ENCODE measurements at places on chromosomes 12 and 14.

GRCh38 chr14:24398293-24398652, 530 bp upstream of the NYNRIN start:
- DNase-seq: no peak

DNA sequence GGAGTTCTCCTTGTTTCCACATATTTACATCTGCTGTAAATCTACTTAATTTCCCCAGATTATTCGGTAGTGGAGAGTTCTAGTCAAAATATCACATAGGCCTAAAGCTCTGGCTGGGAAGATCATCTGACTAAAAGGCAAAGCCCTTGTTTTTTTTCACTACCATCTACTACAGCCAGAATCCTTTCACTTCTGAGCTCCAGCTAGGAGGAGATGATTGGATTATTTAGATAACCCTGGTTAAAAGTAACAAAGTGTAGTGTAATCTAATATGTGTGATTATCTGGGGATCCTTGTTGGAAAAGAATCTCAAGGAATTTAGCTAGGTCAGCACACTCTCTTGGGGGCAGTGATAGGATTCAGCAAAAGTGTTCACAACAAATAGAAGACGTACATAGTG, 125.4 kb downstream of the DYRK2 start:
- no peak for DNase-seq

DNA sequence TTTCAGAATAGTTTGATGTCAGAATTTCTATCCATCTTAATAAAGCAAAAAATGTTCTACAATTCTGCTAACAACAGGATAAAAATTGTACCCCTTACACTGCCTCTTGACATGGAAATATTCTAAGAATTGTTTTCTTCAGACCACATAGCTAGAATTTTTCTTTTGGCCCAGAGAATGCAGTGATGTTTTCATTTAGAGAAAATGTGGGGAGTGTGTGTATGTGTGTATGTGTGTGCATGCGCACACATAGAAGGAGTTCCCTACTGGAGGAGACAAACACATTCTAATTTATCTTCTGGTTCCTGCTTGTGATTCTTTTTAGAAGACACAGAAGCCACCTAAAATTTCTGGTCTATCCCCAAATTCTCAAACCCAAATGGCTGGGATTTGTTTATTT, 1145.7 kb downstream of the VRK1 start:
- DNase-seq: no peak

GRCh38 chr12:103657331-103657730, 70.3 kb downstream of the STAB2 start:
- DNase-seq: no peak

GRCh38 chr12:81570234-81570633, 188.9 kb downstream of the PPFIA2 start:
- no peak for DNase-seq

DNA sequence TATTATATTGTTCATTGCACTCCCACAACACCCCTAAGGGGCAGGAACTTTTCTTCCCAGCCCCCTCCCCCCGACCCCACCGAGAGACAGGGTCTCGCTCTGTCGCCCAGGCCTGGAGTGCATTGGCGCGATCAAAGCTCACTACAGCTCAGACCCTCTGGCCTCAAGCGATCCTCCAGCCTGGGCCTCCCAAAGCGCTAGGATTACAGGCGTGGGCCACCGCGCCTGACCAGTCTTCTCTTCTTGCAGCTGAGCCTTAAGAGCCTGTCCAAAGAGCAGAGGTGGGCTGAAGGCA, 310 bp upstream of the UNG start:
- DNase-seq: no peak

DNA sequence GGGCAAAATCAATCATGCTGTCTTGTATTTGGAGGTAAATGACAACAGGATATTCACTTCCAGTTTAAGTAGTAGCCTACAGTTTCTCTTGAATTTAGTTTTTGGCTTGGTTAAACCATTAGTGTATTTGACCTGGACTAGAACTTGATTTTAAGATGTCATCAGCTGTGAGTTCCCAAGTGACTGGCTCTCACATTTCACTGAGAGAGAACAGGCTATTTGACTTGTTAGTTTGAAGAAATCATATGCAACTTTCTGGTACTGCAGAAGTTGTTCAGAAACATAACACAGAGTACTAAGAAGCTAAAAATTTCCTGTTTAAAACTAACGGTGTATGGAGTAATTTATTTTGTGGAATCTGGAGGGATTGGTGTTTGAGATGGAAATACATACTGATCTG, 22.3 kb downstream of the MNAT1 start:
- no peak for DNase-seq

- DNase-seq: no peak
These were observed 73.2 kb downstream of the MYRFL start for GRCh38 chr12:69898236-69898635.

DNA sequence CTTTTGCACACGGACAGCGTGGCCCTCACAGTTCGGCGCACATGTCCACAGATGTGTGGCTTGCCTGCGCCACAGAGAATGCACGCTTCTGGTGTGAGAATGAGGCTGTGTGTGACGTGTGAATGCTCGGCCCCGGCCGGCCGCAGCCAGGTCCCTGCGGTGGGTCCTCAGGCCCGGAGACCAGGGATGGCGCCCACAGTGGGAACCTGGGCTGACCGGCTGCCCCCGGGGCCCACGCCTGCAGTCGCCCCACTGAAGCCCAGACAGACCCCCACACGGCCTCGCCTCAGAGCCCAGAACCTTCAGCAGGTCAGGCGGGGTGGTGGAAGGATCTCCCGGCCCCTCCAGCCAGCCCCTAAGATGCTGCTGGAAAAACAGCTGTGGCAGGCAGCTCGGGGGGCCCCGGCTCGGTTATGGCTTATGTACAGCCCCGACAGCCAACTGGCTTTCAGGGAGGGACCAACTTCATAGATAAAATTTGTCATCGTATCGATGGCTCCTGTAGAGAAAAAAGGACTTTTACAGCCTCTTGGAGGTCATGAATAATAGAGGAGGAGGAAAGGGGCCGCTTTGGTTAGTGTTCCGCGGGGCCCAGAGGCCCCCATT, 4.5 kb upstream of the C14orf180 start:
- no peak for DNase-seq

DNA sequence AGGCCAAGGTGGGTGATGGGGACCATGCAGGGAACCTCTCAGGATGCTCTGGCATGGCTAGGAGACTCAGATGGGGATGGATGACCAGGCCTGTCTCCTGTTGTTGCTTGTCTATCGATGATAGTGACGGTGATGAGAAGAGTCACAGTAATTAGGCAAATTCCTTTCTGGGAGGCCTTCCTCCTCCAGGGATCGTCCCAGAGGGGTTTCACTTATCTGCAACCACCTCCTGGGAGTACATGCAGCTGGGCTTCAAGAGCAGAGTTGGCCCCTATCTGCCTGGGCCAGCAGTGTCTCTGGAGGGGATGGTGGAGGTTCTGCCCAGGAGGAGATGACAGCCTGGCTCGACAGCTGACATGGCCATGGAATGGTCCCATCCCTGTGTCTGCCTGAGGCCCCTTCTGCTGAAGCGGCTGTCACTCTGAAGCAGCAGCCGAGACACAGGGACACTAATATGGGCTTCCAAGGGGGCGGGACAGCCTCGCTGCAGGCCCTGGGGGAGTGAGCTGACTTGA, 27.5 kb upstream of the OAS1 start:
- no peak for DNase-seq

All from memory B cell (primary cell).